ENCODE measurements at places on chromosomes 5 and 9.

DNA sequence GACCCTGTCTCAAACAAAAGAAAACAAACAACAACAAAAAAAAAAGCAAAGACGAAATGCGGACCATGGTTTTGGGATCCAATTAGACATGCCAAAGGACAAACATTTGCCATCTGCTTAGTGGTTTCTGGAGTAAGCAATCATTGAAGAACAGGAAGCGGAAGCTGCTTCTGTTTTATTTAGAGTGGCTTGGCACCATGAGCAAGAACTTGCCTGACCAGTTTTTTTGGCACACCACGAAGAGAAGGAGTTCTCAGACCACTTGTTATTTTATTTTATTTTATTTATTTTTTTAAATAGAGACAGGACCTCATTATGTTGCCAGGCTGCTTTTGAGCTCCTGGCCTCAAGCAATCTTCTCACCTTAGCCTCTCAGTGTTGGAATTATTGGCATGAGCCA lies 17.0 kb downstream of the BTF3 start:
- DNase-seq = no peak

GRCh38 chr5:178544166-178544834 lies 45.9 kb downstream of the COL23A1 start:
- DNase-seq = no peak

DNA sequence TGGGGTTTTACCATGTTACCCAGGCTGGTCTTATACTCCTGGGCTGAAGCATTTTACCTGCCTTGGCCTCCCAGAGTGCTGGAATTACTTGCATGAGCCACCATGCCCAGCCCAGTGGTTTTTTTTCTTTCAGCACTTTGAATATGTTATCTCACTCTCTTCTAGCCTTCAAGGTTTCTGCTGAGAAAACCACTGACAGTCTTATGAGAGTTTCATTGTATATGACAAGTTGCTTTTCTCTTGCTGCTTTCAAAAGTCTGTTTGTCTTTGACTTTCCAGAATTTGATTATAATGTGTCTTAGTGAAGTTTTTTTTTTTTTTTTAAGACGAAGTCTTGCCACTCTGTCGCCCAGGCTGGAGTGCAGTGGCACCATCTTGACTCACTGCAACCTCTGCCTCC lies 43.1 kb upstream of the BNIP1 start:
- no peak for DNase-seq

- no peak for DNase-seq
Observed at GRCh38 chr9:136237486-136238341, 7.9 kb downstream of the QSOX2 start.

Data from IMR-90 (cell line).